ENCODE measurements at places on chromosomes 4 and X.

- DNase-seq: no peak
These were observed 277.8 kb downstream of the TENM3 start for GRCh38 chr4:182521011-182521410.

DNA sequence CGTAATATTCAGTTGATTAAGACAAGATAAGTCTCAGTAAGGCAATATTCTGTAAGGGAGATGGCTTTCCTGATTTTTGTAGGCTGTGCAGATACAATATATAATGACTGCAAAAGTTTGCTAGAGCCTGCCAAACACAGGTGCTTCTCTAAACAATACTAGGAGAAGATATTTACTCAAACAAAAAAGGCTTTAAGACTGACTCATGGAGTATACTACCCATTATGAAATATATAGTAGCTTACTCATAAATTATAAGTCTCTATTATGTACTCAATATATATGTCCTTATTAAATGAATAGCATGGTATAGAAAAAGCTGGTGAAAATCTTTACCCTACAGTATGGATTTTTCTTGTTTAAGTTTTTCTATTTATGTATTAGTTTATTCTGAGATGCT, 93.2 kb upstream of the IL15 start:
- no peak for DNase-seq

DNA sequence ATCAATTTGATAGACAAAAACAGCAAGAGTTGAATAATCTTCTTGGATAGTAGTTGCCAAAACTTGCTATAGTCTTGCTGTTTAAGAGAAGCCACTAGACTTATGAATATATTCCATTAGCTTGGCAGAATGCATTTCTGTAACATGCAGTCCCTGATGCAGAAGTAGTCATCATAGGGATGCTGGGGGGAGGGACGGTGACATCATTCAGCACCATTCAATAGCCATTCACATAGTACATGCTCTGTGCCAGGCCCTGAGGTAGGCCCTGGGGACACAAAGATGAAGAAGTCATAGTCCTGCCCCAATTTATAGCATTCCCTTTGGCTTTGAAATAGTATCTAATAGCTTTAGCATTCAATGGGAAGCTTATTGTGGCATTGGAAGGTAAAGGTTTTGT, 185.5 kb upstream of the AFF2 start:
- no peak for DNase-seq

DNA sequence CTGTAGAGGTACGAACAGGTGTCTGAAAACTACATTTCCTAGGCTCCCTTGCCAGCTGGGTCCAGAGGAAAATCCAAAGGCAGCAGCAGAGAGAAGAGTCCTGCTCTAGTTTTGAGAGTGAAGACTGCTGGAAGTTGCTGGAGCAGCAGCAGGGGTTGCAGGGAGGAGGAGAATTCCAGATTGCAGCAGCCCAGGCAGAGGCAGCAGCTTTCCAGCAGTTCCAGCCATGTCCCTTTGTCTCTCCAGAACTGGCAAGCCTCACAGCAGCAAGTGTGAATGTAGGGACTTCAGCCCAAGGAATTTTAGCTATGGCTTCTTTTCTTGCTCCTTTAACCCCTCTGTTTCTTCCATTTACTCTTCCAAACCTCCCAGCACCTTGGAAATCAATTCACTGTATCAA, 24.1 kb upstream of the STIM2 start:
- no peak for DNase-seq

DNA sequence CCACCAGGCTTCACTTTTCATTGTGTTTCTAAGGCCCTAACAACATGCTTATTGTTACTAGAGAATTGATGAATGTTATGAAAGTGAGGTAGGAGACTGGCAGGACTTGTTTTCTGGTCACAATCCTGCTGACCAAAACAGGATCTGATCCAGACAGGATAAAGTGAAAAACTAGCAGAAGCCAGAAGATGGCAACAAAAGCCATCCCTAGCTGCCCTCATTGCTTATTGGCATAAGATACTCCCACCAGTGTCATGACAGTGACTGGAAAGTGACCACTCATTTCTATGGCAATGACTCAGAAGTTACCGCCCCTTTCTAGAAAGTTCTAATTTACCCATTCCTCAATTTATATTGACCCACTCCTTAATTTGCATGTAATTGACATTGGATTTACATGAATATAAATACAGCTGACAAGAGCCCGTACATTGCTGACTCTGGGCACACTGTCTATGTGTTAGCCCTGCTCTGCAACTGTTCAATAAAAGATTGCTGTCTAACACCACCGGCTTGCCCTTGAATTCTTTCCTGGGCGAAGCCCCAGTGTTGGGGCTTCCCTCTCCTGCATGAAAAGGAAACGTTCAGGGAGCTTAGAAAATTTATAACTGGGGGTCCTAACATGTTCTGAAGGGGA, 30.0 kb upstream of the FGG start:
- DNase-seq: no peak

DNA sequence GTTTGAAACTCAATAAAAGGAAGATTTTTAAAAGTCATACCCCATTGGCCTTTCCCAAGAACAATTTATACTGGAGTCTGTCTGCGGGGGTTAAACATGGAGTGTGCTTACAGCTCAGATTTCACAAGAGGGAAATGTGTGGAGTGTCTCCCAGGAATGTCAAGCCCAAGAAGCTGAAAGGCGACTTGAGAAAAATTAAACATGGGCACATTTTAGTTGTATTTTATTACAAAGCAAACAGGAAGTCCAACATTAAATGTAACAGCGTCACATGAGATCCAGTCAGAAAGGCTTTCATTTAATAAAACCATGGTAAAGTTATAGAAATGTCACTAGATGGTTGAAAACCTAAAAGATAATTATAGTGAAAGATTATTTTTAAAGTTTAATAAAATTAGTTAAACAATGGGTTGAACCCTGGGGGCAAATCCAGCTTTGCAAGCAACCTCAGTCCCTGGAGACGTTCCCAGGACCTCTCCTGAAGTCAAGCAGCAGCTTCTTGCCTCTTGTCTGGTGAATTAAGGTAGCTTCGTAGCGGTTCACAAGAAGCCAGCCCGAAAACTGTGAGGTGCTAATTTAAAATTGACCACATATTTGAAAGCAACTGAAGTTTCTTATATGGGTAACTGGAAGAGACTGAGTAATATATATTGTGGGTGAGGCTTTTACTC, 168.4 kb upstream of the EDNRA start:
- DNase-seq: no peak

DNA sequence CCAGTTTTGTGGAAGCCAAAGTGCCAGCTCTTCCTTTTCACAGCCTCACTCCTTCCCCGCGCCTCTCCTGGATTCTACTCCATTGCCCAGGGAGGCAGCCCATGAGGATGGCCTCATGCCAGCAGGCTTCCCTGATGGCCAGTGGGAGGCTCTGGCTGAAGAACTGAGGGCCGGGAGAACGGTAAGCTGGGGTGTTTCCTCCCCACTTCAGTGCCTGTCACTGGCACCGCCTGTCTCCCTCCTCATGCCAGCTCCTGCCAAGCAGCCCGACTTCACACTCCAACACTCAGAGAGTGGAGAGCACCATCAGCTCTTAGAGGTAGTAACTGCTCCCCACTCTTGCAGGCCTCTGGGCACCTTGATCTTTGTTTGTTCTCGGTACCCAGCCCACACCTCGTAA, 46.9 kb upstream of the STIM2 start:
- DNase-seq: no peak

DNA sequence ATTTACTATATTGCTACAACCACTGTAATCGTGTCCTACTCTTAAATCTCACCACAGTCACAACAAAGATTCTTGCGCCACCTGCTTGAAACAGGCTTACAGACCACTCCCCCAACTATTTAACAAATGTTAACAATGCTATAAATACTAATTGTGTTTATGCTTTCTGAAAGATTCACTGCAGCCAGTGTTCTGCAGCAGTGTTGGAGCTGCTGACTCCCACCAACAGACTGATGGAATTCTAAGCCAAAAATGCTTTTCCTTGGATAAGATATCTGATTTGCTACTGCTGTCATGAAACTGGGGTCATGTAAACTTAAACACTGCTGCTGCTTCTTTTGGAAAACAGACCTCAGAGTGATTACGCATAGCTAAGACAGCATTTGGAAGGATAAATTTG, 244.2 kb upstream of the MAB21L2 start:
- DNase-seq: no peak

DNA sequence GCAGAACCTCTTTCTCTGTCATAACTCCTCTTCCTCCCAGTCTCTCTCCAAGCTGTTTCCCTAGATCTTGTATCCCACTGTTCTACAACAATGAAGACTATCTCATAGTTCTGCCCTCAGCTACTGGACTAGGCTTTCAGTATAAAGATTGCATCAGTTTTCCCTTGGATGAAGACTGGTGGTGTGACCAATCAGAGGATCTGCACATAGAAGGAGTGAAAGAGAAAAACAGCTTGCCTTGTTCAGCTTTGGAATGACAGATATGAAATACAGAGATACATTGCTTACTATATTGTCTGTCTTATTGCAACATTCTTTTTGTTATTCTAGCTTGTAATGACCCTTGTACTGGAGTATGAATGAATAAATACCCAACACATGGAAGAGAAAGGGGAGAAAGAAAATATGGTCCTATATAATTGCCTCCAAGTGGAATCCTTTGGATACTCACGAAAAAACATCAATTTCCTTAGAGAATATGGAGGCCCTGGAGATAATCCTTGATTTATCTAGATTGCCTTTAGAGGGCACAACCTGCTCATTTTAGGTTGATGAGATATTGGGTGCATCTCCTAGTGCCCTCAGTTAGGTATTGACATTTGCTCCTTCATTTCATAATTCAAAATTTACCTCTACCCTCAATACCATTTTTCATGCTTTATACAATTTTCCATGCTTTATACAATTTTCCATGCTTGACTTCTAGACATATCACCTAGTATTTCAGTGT, 395.8 kb downstream of the NAF1 start:
- no peak for DNase-seq

DNA sequence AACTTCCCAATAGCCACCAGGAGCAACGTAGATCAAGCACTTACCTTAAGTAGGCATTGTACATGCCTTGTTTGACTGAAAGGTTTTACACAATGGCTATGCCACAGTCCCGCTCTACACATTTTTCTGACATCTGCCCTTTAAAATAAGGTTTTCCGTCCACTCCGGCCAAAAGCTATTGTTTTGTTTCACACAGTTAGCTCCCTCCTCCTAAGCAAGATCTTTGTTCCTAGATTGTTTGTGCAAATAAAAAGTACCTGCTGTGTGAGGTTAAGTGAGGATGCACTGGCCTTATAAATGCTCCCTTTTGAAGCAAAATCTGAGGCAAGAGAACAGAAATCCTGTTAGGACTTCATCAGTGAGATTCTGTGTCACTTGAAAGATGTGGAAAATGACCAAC, 11.8 kb downstream of the SCD5 start:
- no peak for DNase-seq

GRCh38 chr4:23728971-23729370, 160.9 kb downstream of the PPARGC1A start:
- no peak for DNase-seq

DNA sequence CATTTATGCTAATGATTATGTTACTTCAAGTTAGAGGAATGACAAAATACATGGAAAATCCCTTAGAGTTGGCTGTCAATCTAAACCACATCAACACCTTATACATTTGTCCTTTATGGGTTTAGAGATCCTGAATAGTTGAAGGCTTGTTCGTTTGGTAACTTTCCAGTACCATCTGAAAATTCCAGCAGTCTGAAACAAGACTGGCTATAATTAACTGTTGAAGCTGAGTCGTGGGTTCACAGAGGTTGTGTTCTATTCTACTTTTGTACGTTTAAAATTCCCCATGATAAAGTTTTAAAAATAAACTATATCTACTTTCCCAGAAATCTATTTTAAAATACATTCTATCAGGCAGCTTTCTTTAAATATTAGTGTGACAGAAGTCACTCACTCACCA, 73.0 kb downstream of the USP46 start:
- no peak for DNase-seq

DNA sequence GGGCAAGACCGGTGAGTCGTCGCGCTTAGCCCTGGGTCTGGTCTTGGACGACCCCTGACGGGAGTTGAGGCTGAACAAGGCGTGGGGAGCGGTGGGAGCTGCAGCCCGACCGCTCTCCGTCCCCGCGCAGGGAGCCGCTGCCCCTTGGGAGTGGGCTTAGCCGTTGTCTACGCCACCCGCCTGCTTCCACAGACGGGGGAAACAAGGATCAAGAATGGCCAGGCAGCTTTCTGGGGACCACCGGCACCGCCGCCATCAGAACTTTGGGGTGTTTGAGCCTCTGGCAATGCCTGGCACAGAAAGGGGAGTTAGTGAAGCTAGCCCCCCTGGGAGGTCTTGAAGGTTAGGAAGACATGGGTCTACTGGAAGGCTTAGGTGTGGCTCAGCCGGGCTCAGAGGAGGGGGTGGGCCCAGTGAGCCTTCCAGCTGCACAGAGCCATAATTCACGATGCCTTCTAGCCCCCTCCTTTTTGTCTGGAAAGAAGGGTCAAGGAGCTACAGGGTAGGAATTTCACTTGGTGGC, 583 bp downstream of the RASL11B start:
- no peak for DNase-seq

DNA sequence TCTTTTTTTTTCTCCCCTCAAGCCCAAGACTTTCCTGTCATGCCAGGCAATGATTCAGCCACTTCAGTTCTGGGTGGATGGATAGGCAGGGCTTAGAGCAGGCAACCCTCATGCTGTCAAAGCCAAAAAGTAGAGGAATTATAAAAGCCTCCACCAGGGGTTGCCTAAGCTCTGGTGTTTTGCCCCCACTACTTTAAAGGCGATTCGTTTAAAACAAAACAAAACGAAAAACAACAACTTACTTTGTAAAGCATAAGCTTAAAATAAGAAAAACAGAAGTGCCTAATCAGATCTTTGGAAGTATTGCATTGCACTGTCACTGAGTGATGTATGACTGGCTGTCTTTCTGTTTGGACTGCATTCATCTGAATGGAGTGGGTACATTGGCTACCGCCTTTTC, 5.3 kb upstream of the IDS start:
- peak; percentile 75 for DNase-seq

DNA sequence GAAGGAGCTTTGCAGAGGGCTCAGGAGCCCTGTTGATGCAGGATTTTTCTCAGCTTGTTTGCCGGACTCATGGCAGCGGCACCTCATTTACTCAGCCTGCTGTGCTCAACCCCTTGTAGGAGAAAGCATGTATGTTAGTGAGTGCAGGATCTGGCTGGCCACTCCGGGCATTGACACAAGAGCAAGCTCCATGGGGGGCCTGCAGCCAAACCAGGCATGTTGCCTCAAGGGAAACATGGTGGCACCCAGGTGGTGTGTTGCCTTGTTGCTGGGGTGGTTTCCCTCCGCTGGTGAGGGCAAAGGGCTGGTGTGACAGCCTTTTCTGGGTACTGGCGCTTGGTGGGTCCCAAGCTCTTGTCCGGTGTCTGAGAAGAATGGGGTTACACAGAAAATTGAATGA, 189.3 kb upstream of the ANXA3 start:
- no peak for DNase-seq

- DNase-seq: no peak
These were observed 53.7 kb upstream of the NFKB1 start for GRCh38 chr4:102447413-102447812.

GRCh38 chr4:15659768-15660570, 4.8 kb upstream of the FBXL5 start:
- DNase-seq: peak; percentile 82

DNA sequence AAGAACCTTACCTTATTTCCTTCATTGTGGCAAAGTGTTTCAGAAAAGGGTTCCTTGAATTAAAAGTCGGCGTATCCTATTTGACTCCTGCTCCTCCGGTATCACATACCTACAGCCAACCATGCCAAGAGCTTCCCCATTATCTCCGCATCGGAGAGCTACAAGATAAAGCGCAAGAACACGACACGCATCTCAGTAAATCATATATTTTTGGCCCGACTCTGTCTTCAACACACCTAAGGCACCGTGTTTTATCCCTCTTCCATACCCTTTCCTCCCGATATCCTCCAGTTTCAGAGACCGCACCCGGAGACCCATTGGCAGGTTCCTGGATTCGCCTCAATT, 497 bp upstream of the THAP9 start:
- DNase-seq: peak; percentile 72

Data from hematopoietic multipotent progenitor cell treated with erythropoietin and hydrocortisone succinate and interleukin-3 and kit ligand, for 4 days (in vitro differentiated cells).